ENCODE measurements at places on chromosomes 1 and 21.
A peak's percentile ranks its signal among the peaks of the same experiment; 100 is the strongest.

DNA sequence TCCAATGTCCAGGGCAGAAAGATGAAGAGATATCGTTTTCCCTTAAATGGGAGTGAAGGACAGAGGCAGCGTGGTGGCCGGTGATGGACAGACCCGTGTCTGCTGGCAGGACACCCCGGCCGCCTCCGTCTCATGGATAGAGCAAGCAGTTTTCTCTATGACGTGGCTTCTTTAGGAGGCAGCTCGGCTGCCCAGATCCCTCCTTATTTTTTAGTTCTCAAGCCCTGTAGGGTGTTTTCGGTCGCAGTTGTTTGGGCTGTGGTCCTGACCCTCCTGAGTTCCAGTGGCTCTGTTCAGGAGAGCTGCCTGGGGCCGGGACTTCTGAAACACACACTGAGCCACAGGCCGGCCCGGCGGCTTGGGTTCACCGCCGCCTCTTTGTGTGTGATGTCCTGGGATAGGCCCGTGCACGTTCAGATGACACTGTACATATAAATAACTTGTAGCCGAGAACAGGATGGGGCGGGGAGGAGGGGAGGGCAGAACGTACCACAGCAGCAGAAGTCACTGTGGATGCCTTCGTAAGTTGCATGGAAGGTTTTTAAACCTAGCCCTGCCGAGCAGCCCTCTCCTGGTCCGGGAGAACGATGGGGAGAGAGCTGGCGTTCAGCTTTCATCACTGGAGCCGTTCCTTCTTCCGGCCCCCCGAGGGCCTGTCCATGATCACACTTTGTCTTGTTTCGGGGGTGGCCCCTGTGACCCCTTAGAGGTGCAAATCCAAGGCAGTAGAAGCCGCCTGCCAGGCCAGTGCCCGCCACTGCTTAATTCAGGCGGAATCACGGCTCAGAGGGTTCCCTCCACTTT is 65.2 kb downstream of the SIK1 start:
- no peak for DNase-seq

DNA sequence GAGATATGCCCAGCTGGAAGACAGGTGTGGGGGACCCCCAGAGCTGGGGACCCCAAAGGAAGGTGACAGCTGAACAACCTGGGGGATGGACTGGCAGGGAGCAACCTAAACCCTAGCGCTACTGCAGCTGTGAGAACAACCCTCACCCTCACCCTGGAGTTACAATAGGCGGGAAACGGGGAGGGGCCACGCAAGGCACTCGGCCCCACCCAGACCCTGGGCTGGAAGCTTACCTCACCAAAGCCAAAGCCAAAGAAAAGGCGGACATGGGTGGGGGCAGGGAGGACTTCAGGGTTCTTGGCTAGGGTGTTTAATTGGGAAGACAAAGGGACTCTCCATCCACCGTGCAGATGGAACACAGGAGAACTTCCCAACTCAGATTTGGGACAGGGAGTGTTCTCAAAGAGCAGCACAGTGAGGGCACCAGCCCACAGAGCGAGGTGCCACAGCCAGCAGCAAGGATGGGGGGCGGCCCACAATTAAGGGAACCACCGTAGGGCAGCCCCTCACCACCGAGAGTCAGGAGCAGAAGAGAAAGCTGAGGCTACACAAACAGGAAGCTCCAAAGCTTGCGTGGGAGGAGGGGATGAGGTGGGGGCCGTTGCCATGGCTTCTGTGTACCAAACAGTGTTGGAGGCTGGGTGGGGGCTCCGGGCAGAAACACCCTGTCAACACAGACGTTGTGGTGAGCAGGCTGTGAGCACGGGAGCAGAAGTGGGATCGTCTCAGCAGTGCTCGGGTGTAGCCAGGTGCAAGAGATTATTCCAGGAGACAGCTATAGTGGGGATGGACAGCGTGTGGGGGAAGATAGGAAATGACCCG is 1.9 kb downstream of the TAGLN2 start:
- DNase-seq, result no peak

DNA sequence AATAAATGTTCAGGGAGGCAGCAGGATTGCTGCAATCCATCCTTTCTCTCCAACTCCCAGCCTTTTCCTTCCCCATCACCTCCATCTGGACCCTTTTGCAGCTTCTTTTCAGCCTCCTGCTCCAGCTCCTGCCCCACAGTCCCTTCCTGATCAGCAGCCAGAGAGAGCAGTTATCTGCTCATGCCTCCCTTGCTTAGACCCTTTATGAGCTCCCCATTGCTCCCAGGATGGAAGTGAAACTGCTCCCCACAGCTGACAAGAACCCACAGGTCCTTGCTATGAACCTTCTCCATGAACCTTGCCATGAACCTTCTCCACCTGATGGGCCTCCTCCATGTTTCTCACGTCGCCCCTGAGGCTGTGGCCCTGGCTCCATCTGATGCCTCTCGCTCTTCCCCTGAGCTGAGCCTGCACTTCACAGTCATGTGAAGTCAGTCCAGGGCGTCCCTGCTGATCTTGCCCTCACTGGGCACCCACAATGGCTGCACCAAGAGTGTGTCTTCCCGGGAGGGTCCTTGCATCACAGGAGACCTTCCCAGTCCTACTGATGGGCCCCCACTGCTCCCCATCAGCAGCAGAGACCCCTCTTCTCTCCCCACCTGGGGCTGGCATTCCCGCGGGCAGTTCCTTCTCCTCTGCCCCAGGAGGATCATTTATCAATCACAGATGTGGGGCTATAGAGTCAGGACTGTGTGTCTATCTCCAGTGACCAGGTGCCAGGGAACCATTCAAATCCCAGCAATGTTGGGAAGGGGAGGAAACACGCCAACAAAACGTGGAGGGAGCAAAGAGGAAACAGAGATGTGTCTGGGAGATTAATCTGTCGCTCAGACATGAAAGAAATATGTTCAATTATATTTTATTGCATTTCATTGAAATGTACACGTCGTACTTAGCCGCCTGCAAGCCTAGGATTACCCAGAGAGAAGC is 73.1 kb downstream of the MATN1 start:
- no peak for DNase-seq

DNA sequence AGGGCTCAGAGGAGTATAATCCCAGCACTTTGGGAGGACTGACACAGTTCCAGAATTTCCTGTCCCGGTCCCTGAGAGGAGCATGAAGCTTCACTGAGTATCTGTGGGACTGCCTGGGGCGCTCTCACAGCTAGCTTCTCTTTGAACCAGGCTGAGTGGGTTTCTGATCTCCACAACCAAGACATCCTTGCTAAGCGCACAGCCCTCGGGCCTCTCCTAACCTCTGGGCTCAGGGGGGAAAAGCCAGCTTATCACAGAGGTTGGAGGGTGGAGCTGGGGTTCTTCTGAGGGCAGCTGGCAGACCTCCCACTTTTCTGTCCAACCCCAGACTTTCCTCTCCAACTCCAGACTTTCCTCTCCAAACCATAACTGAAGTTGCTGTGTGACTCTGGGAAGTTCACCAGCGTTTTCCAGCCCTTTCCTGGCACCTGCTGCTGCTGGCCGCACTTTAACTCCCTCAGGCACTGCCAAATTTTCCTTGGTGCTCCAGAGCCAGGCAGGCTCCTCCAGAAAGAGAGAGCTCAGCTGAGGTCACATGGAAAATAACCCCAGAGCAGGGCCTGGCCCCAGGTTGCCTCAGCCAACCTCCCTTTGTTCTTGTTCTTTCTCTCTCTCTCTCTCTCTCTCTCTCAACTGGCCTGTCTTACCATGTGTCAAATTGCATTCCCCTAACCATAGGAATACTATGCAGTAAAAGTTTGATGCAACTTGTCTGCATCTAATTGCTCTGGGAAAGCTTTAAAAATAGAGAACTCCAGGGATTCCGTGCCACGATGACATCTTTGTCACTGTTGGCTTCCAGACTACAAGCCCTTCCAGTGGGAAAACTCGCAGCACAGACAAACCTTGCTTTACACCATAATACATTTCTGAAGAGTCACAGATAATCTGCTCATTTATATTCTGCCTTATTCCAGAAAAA is 49.5 kb downstream of the OLFML2B start:
- DNase-seq, result no peak

GRCh38 chr1:219317762-219318353 is 144.2 kb downstream of the LYPLAL1 start:
- no peak for DNase-seq

- no peak for DNase-seq
Observed at GRCh38 chr21:41363370-41364270, 1.8 kb downstream of the MX2 start.

DNA sequence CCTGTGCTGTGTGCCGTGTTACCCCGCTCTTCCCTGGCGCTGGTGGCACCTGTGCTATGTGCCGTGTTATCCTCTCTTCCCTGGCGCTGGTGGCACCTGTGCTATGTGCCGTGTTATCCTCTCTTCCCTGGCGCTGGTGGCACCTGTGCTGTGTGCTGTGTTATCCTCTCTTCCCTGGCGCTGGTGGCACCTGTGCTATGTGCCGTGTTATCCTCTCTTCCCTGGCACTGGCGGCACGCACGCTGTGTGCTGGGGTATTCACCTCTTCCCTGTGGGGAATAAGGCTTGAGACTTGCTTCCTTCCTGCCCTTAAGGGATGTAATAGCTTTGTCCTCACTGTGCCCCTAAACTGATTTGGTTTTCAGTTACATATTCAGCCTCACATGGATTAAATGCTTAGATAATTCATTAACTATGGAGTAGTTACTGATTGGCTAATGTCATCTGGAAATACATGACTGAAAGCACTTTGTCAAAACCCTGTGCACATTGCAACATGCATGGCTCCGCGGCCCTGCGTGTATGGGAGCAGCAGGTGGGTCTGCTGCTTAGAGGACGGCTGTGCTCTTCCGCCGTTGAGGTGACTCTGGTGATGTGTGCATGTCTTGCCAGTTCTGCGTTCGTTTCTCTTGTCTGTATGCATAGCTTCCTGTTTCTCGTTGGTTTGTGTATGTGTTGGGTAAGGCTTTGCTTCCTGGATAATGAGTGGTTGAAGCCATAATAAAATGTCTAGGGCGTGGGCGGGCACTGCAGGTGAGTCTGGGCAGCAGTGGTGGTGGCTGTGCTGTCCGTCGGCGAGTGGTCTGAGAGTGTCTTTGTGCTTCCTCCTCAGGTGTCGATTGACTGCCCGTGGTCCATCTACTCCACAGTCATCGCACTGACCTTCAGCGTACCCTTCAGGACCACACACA is 17.9 kb upstream of the PWP2 start:
- no peak for DNase-seq

- DNase-seq, result no peak
Observed at GRCh38 chr1:221945669-221946068, 203.8 kb upstream of the DUSP10 start.

DNA sequence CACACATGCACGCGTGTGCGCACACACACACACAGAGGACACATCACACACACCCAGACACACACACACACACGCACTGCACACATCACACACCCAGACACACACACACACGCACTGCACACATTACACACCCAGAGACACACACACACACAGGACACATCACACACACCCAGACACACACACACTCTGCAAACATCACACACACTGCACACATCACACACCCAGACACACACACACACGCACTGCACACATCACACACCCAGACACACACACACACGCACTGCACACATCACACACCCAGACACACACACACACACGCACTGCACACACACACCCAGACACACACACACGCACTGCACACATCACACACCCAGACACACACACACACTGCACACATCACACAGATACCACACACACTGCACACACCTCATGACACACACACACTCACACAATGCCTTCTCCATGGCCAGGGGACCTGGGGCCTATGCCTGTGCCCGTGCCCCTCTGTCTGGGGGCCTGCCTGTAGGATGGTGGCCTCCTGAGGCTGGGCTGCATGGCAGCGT is 24.4 kb downstream of the CRYAA start:
- DNase-seq, result no peak

- peak; percentile 79 for DNase-seq
Observed at GRCh38 chr1:98048244-98048643, 127.4 kb upstream of the DPYD start.

GRCh38 chr1:14659913-14660312 is 61.4 kb downstream of the KAZN start:
- no peak for DNase-seq

- no peak for DNase-seq
Observed at GRCh38 chr1:246679794-246680177, 44.4 kb upstream of the SCCPDH start.

DNA sequence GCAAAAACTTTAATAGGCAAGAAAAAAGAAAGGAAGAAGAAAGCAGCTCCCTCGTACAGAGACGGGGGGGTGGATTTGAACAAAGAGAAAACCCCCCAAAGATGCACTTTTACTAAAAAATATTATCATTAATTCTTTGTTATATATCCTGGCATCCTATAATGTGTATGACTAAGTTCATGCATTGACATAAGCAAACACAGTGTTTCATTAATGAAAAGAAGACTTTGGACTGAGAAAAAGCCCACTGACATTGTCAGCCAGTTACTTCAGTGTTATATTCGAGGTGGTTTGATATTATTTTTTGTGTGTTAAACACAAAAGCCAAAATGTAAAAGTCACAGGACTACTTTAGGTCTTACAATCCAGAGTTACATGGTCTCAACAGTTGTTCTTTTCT is 110.1 kb upstream of the DPYD start:
- DNase-seq, result no peak

DNA sequence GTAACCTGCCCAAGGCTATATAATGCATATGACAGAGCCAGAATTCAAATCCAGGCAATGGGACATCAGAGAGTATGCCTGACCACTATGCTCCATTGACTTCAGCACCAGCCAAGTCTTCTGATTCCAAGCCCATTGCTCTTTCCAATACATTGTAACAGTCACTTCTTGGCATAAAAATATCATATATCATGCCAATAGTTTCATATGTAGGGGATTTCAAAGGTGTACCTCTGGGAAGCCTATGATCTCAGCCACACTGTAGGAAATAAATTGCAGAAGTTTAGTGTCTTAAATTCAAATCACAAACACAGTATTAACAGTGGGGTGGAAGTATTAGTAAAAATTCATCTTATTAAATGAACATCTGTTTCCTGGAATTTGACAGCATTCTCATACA is 30.0 kb upstream of the ROR1 start:
- DNase-seq, result no peak

DNA sequence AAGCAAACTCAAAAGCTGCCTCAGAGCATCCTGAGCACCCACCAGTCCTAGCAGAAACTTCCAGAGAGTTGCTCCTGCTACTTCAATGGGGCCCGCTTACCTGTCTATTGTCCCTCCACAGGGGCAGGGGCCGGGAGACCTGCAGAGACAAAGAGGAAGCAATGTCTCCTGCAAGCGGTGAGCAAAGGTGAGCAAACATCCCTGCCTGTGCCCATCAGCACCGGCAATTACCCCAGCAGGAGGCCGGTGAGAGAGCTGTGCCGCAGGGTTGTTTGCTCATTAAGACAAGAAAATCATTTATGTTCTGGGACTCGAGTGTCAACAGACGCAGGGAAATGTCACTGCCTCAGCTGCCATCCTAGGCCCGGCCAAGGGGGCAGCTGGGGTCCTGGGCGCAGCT is 53.8 kb upstream of the TARDBP start:
- no peak for DNase-seq

DNA sequence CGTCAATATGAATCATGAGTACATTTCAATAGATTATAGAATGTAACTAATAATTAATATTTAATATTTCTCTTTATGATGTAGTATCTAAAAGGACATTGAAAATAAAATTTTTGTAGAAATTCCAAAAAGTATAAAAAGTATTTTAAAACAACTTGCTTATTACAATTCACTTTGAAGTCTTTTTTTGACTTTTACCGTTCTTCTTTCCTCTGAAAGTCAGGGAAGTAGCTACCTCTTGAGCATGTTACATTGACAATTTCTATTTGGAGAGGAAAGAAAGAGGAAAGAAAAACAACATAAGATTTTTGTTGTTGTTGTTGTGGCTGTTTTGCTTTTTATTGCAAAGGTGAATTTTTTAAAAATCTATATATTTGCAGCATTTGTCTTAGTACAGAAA is 1.3 kb downstream of the PTPRC start:
- no peak for DNase-seq

- no peak for DNase-seq
Observed at GRCh38 chr1:201250326-201251011, 32.8 kb upstream of the PKP1 start.

Data from neural crest cell (in vitro differentiated cells).